H9 (cell line): ENCODE measurements at places on chromosomes 1 and 21.

DNA sequence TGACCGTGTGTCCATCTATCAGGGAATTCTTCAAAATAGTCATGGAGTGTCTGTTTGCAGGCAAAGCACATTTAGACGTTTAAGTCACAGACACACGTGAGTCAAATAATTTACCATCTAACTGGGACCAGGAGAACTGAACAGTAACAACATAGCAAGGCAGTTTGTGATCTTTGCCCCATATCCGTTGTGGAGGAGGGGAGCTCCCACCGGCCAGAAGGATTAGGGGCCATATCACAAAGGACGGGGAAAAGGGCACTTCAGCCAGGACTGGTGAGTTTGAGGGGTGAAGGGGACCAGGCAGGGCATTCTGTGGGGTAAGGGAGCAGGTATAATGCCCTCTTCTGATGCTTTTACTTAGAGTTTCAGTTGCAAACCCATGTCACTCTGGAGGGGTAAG, 22.9 kb downstream of the ELAPOR1 start:
- no peaks in the 10 kb centered on the region for H3K36me3 ChIP-seq
- DNase-seq = no peak
- H3K4me3 ChIP-seq = no peak overlapping the region
- H3K4me1 ChIP-seq = no peaks in the 10 kb centered on the region
- no peak overlapping the region for H3K27ac ChIP-seq
- no peaks in the 10 kb centered on the region for H3K27me3 ChIP-seq

DNA sequence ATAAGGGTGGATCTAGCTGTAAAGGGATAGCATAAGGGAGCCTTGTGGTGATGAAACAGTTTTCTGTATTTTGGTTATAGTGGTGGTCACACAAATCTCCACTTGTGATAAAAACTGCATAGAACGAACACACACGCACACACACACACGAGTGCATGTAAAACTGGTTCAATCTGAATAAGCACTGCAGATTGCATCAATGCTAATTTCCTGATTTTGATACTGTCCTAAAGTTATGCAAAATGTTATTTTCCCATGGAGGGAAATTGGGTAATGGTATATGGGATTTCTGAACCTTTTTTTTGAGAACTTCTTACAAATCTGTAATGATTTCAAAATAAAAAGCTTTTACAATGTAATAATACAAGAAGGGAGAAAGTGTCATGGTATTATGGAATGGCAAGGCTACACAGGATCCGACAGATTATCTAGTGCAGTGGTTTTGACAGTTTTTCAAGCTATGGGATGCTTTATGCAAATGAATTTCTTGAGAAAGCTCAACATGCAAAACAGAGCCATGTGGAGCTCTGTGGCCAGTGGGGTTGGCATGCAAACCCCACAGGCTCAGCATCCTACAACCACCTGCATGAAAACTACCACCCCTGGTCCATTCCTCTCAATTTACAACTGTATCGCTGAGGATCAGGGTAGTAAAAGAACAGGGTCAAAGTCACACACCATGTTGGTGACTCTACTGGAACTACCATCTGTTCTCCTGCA, 18.8 kb downstream of the SLC41A1 start:
- DNase-seq = no peak
- H3K4me1 ChIP-seq = no peaks in the 10 kb centered on the region
- peaks cover 16% of the 10 kb centered on the region; the same call in 2 of the 3 replicates for H3K36me3 ChIP-seq
- H3K27ac ChIP-seq = no peak overlapping the region
- H3K4me3 ChIP-seq = no peak overlapping the region

- no peaks in the 10 kb centered on the region for H3K36me3 ChIP-seq
- H3K27ac ChIP-seq = no peak overlapping the region
- DNase-seq = no peak
- peaks cover 6% of the 10 kb centered on the region; the same call in 1 of the 2 replicates for H3K4me1 ChIP-seq
- H3K4me3 ChIP-seq = no peak overlapping the region
- H3K27me3 ChIP-seq = no peaks in the 10 kb centered on the region
These were observed 49.0 kb downstream of the JAK1 start for GRCh38 chr1:64917328-64917861.

DNA sequence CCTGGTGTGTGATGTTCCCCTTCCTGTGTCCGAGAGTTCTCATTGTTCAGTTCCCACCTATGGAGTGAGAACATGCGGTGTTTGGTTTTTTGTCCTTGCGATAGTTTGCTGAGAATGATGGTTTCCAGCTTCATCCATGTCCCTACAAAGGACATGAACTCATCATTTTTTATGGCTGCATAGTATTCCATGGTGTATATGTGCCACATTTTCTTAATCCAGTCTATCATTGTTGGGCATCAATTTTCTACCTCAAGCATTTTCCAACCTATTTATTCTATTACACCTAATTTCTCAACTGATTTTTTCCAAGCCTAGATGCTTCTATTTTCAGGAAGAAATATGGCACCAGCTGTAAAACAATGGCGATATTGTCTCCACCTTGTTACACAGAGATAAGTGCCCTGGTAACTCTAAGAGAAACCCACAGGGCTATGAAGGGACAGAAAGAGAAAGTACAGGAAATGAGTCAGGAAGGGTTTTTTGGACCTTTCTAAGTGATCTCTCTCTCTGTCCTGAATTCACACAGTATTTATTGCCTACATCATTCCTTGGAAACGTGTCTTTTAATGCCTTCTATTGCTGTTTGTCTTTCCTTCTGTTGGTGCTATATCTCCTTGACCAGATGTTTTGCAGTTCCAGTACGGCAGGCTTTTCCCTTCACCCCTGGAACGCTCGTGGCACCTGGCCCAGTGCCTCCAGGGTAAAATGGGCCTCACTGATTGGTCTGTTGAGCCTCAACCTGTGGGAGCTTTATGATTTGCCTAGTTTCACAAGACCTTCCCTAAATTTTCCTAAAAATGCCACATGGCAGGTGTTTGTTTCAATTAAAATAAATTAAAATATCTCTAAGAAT, 14.6 kb upstream of the JAK1 start:
- no peaks in the 10 kb centered on the region; the same call in 1 of the 2 replicates for H3K27me3 ChIP-seq
- no peak for DNase-seq
- H3K4me1 ChIP-seq = peaks cover 4% of the 10 kb centered on the region; the same call in 1 of the 2 replicates

DNA sequence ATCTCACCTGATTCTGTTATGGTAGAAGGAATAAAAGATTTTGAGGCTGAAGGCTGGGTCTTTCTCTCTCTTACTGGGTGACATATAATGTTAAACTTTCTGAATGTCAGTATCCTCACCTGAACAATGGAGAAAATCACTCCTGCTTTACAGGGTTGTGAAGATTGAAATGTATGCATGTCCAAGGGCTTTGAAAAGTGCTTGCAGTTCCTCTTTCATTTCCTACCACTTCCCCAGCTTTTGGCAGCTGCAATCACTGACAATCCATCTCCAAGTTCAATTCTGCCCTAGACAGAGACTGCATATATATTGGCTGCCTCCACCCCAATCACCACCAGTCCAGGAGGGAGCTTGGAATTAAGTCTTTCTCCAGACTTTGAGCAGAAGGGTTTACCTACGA, 39.8 kb downstream of the FAM78B start:
- no peak overlapping the region for H3K27ac ChIP-seq
- no peaks in the 10 kb centered on the region for H3K36me3 ChIP-seq
- no peak overlapping the region for H3K4me3 ChIP-seq
- no peak for DNase-seq
- H3K27me3 ChIP-seq = no peaks in the 10 kb centered on the region

DNA sequence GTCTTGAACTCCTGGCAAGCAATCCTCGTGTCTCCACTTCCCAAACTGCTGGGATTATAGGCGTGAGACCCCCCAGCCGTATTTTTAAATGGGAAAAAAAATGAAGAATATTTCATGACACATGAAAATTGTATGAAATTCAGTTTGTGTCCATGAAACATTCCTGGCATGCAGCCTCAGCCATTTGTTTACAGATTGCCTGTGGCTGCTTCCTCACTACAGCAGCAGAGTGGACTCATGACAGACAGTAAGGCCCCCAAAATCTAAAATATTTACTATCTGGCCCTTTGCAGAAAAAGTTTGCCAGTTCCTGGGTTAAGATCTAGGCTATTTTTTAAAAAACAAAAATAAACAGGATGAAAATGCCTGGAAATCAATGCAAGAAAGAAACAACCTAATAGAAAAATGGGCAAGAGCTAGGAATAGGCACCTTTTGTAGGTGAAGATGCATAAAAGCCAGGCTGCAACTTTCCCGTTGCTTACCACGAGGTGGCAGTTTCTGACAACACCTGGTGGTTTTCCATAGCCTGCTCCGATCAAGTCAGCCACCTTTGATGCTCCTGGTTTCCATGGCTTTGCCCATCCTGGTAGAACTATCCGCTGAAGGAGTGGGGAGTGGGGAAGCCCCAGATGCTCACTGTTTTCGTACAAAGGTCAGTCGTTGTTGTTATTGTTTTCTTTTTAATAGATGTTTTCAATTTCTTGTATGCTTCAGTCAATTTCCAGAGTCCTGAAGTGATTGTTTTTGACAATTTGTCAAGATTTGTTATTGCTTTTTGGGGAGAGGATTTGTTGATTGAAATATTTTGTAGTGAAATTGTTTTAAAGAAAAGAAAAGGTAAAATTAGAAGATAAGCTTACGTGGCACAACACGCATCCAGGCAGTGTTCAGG, 24.3 kb downstream of the UBE2Q1 start:
- H3K4me3 ChIP-seq = no peak overlapping the region
- no peaks in the 10 kb centered on the region for H3K4me1 ChIP-seq
- no peak overlapping the region for H3K27ac ChIP-seq
- no peaks in the 10 kb centered on the region for H3K36me3 ChIP-seq
